ENCODE measurements at places on chromosomes 3 and 15. TPM values are rescaled to one million over a fixed set of nuclear protein-coding genes. Genes with fewer than 3 reads are reported as not detected.

Gene CNTN6
- total RNA-seq: 0.25 TPM

Gene SIDT1
- 4.9 TPM for total RNA-seq

Gene CPB1
- 0.41 TPM for total RNA-seq

Gene TM6SF1
- 10.4 TPM for total RNA-seq

Gene NR2E3
- 0.19 TPM for total RNA-seq

Gene WWTR1
- 117 TPM for total RNA-seq

Gene RTP3
- not detected for total RNA-seq

Gene CNTN3
- total RNA-seq: 3.8 TPM

Gene TIPIN
- total RNA-seq: 7.5 TPM

Gene NOX5
- total RNA-seq: 0.60 TPM

Gene EPHB1
- 3.2 TPM for total RNA-seq

Gene HRG
- 0.35 TPM for total RNA-seq

Gene GNB4
- 31.0 TPM for total RNA-seq

Gene PAQR5
- total RNA-seq: 51.3 TPM

Gene RPL22L1
- total RNA-seq: 45.1 TPM

Gene ZWILCH
- total RNA-seq: 9.0 TPM

Gene SLC2A2
- total RNA-seq: 12.6 TPM

Gene EIF4E3
- 37.1 TPM for total RNA-seq

Gene PIAS1
- 44.3 TPM for total RNA-seq

Gene FBXL2
- 18.3 TPM for total RNA-seq

Gene CLCN2
- 10.4 TPM for total RNA-seq

Gene FEZF2
- not detected for total RNA-seq

Gene LAMB2
- total RNA-seq: 444 TPM

Gene TMEM207
- total RNA-seq: not detected

Gene ABHD17C
- 18.8 TPM for total RNA-seq

Gene SHC4
- total RNA-seq: 0.50 TPM

Gene TERC
- total RNA-seq: 2.1 TPM

Gene PLS1
- 51.4 TPM for total RNA-seq

Gene ZDHHC23
- 20.1 TPM for total RNA-seq

Gene POLR2H
- 82.0 TPM for total RNA-seq

Gene FAM227B
- total RNA-seq: 11.7 TPM

Gene MNS1
- total RNA-seq: 5.6 TPM

Gene TEX55
- total RNA-seq: not detected

Gene HYKK
- total RNA-seq: 5.8 TPM

Gene WNT5A
- total RNA-seq: 9.9 TPM

Gene CORO2B
- total RNA-seq: 7.9 TPM

Gene STAB1
- 379 TPM for total RNA-seq

Gene CCK
- total RNA-seq: not detected

Gene DPPA2
- total RNA-seq: 0.19 TPM

Gene SAMMSON
- total RNA-seq: 0.98 TPM

Gene AQP9
- 1.4 TPM for total RNA-seq

Gene LYSMD2
- 11.7 TPM for total RNA-seq

Gene COL6A5
- total RNA-seq: 0.41 TPM

Gene COLQ
- 4.3 TPM for total RNA-seq

Gene MESP2
- 0.47 TPM for total RNA-seq

Gene ATP13A5
- not detected for total RNA-seq

Gene TF
- 1.4 TPM for total RNA-seq

Gene SORD
- 14.2 TPM for total RNA-seq

Gene DISP2
- 0.69 TPM for total RNA-seq

Gene STRIT1
- not detected for total RNA-seq

Gene THAP10
- 3.5 TPM for total RNA-seq

Gene CX3CR1
- 4.4 TPM for total RNA-seq

Gene ZNF501
- 4.2 TPM for total RNA-seq

Gene PIF1
- total RNA-seq: 2.0 TPM

Gene RTP1
- not detected for total RNA-seq

Gene GOLGA6A
- 0.06 TPM for total RNA-seq

Gene RPUSD2
- total RNA-seq: 9.8 TPM

Gene SLC24A5
- not detected for total RNA-seq

Gene NPAP1
- total RNA-seq: 0.19 TPM

Data from kidney (tissue), 22 donors.